Fibroblast of villous mesenchyme (primary cell): ENCODE measurements at places on chromosomes 7 and 10.

DNA sequence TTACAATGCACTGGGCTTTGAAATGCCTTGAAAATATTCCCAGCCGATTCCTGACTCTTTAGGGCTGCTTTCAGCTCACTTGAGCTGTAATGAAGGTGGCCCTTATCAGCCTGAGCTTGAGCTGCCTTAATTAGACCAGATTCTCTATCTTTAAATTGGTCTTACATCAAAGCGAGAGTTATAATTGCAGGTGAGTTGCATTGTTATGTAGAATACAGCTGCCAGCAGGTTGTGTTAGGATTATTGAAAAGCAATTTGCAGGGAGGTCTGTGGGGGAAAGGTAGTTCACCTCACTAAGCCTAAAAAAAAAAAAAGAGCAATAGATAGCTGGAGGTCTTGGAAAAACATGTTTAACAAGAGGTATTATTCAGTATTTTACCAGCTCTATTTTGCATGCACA, 142.2 kb upstream of the HABP2 start:
- no peak for DNase-seq

DNA sequence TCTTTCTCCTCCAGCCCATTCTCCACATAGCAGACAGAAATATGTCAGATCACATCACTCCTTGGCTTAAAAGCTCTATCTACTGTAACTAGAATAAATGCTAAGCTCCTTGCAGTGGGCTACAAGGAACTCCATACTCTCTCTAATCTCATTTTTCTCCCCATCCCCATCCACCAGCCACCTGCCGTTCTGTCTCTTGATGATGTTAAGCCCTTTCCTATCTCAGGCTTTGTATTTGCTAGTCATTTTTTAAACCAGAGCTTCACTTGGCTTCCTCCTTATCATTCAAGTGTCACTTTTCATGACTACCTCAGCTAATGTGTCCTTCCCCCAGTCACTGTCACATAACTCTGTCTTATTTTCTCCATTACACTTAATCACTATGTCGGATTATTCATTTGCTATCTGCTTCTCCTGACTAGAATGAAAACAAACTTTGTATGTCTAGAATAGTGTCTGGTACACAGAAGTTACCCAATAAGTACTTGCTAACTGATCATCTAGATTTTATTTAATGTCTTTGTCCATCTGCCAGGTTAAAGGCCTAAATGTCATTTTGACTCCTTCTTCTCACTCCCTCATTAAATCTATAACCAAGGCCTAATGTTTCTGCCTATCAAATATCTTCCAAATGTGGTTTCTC, 87.2 kb upstream of the RPA3 start:
- peak; percentile 52 for DNase-seq

DNA sequence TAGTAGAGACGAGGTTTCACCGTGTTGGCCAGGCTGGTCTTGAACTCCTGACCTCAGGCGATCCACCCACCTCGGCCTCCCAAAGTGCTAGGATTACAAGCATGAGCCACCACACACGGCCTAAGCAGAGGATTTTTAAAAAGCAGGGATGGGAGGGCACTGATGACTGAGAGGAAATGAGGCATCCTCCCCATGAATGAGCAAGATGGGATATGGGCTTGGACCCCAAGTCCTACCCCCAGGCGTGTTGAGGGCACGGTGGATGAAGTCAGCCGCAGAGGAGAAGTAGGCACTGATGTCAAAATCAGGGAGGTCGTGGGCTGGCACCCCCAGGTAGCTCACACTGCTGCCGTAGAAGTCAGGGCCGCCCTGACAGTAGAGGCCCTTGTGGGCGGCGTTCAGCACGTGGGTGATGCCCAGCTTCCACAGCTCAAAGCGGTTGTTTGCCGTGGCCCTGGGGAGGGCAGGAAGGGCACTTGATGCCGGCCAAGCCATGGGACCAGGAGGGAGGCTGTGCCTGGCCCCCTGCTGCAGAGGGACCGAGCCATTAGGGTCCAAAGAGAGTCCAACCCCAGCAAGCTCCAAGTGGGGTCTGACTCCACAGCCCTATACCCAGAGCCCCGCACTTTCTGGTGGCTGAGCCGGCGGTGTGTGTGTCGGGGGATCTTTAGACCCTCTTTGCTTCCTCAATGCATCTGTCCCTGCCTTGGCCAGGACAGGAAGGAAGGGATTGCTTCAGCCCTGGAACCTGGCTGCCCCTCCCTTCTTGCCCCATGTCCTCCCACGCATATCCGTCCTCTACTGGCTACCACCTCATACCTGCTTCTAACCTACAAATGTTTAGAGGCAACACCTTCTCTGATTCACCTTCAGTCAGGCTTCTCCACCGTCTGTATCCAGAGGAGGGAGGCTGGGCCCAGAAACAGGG, 3.4 kb upstream of the SAMD8 start:
- no peak for DNase-seq

GRCh38 chr10:115136616-115137015, 43.5 kb downstream of the ATRNL1 start:
- no peak for DNase-seq

- DNase-seq, result no peak
Observed at GRCh38 chr10:83929399-83929798, 209.9 kb upstream of the GHITM start.

GRCh38 chr10:61760943-61761824, 98.5 kb downstream of the CABCOCO1 start:
- DNase-seq, result peak; percentile 97

DNA sequence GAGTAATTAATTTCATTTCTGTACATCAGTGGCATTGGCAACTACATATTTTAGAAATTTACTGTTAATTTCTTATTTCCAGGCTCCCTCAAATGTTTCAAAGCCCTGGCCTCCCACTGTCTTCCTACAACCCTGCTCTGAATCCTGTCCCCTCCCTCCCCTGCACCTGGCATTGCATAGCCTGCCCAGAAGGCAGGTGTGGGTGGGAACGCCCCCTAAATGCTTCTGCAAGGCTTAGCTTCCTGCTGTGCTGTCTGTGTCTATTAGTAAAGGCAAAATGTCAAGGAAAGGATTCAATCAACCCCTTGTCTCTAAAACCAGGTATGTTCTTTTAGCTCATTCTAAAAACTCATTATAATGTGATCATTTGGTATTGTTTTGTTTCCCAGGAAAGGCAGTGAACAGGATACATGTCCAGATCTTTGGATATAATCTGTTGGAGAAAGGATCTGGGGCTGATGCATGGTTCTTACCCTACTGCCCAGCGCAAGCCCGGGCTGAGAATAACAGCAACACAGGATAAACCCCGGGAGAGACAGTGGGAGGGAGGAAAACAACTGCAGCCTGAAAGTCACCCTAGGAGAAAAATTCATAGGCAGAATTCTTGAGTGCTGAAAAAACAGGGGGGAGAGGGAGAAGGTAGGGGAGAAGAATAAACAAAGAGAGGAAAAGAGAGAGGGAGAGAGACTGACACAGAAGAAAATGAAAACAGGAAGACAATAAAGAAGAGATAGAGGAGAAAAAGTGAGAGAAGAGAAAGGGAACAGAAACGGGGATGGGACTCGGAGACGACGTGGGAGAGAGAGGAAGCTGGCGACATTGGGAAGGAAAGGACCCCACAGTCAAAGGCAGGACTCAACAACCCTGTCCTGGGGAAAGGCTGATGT, 589 bp downstream of the ZNF488 start:
- DNase-seq, result no peak

GRCh38 chr10:16987976-16988610, 141.5 kb downstream of the CUBN start:
- no peak for DNase-seq

- DNase-seq, result no peak
Observed at GRCh38 chr10:88715517-88715916, 9.5 kb downstream of the LIPK start.

DNA sequence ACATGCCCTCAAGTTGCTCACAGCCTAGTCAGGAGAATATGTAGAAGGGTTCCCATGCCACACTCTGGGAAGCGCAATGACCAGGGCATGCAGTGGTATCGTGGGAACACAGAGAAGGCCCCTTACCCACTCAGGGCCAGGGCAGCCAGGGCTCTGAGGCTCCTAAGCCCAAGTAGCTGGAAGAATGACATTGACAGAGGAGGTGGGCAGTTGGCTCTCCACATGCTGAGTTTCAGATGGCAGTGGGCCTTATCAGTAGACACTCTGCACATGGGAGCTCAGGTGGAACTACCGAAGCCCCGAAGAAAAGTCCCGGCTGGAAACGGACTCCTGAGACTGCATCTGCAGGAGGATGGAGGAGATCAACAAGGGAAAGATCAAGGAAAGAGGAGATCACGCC, 15.7 kb upstream of the SVOPL start:
- DNase-seq, result no peak

DNA sequence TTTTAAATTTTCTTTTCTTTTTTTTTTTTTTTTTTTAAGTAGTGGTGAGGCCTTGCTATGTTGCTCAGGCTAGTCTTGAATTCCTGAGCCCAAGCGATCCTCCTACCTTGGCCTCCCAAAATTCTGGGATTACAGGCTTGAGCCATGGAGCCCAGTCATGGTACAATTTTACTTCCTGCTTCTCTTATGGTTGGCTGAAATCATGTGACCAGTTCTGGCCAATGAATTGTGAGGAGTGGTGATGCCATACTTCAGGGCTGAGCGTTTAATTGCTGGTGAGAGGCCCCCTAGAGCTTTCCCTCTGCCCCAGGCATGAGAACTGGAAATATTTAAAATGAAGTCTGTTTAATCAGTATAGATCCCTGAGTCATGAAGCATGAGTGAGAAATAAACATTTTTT, 22.2 kb upstream of the BAIAP2L1 start:
- DNase-seq, result no peak

DNA sequence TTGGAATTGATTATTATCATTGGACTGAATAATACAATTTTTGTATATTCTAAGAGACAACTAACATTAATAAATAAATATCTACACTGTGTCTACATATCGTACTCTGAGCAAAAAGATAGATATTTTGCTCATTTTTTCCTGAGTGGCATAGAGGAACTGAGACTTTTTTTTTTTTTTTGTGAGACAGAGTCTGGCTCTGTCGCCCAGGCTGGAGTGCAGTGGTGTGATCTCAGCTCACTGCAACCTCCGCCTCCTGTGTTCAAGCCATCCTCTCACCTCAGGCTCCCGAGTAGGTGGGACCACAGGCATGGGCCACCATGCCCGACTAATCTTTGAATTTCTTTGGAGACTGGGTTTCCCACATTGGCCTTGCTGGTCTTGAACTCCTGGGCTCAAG, 14.0 kb downstream of the KMT2E start:
- no peak for DNase-seq

DNA sequence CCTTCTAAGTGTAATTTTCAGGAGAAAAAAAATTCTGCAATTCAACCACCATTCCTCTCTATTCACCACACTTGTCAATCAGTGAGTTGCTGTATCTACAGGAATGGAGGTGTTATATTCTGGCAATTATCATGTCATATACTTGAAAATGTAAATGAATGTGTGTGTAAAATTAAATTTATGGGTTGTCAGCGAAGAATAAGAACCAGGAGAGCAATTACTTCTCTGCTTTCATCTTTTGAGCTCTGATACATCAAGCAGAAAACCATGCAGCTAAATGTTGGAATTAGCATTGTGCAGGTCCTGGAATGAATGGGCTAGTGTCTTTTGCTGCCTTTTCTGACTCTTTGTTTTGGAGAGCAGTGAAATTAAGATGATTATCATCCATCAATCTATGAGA, 207.6 kb downstream of the FOXP2 start:
- no peak for DNase-seq

DNA sequence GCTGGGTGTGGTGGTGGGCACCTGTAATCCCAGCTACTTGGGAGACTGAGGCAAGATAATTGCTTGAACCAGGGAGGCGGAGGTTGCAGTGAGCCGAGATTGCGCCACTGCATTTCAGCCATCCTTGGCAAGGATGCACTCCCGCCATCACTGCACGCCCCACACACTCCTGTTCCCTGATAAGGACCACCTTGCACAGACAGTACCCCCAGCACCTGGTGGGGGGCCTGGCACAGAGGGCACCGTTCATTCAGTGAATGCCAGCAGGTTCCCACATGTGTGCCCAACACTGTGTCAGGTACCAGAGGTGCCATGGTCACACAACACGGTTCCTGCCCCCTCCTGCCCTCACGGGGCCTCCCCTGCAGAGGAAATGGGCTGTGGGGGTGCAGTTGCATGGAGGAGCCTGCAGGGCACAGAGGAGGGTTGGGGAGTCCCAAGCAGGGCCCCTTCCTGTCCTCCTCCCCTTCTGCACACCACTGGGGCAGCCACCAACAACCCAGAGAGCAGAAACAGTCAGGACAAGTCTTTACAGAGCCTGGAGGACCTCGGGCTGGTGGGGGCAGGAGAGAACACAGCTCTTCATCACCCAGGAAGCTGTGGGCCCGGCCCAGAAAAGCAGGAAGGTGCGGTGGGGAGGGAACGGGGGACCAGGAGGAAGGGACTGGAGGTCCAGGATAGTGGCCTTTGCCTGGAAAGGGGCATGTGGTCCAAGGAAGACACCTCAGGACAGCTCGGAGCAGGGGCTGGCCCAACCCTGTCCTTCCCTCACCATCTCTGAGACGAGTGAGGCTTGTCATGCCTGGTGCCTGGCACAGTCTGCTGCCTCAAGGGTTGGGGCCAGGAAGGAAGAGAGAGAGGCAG, 7.1 kb downstream of the CRYGN start:
- no peak for DNase-seq

DNA sequence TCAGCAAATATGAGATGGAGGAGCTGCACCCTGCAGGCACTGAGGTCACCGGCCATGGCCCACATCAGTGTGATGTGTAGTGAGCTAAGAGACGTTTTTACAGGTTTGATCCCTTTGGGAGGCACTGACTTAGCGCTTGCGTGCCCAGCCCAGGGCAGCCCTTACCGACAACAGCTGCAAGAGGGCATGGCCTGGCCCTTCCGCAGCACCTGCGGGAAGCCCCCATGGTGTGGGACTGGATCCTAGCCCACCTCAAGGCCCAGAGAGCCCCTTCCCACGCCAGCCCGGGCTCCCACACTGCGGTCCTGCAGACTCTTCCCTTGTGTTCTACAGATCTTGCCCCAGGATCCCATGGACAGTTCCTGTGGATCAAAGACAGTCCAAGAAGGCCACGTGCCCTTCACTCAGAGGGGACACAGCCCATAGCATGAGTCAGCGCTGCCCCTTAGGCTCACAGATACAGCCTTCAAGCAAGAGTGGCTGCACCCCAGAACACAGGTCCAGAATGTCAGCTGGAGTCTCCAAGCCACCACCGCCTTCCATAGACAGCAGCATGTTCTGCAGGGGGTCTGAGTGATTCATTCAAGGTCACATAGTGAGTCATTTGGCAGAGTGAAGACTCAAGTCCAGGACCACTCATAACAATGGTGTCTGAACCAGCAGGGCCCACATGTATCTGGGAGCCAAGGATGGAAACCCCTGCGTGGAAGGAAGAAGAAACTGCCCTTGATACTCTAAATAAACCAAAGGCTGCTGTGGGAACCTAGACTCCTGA, 25.4 kb downstream of the TLL2 start:
- no peak for DNase-seq

- no peak for DNase-seq
Observed at GRCh38 chr10:86356296-86356695, 10.3 kb downstream of the GRID1 start.

GRCh38 chr10:84860855-84861254, 532.5 kb downstream of the CCSER2 start:
- DNase-seq, result no peak

GRCh38 chr7:143315776-143316175, at the start of gene CLCN1:
TSS of gene CLCN1 (plus strand) at chr7:143316111. CDS start at chr7:143316213, 102 bp downstream.
- DNase-seq, result no peak

GRCh38 chr7:102973096-102973802, 60.4 kb downstream of the LRRC17 start:
- no peak for DNase-seq
